ENCODE measurements at places on chromosomes 12 and 14. TPM values are rescaled to one million over a fixed set of nuclear protein-coding genes. Genes with fewer than 3 reads are reported as not detected.

DNA sequence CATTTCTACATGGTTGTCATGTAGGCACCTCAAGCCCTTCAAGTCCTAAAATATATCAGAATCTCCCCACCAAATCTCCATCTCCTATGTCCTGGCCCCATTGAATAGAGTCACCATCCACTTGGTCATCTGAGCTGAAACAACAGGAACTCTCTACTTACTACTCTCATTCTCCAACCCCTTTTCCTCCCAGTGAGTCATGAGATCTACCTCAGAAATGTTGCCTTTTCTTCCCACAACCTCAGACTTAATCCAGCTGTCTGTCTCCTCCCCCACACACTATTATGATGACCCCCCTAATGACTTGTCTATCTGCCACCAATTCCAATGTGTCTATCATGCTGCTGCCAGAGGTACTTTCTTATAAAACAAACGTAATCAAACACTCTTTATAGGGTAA is 72.3 kb upstream of the TMEM263 start:
- H3K36me3 ChIP-seq: peaks cover 63% of the 10 kb centered on the region
- no peak for DNase-seq
- no peaks in the 10 kb centered on the region for H3K4me1 ChIP-seq
- H3K4me3 ChIP-seq: no peak overlapping the region

- peaks cover 77% of the 10 kb centered on the region for H3K4me1 ChIP-seq
- DNase-seq: no peak
- H3K36me3 ChIP-seq: no peaks in the 10 kb centered on the region
- peak overlapping the region; percentile 64 for H3K27ac ChIP-seq
- no peak overlapping the region for H3K4me3 ChIP-seq
Measured at GRCh38 chr14:50225067-50225973, 6.1 kb downstream of the SOS2 start.

DNA sequence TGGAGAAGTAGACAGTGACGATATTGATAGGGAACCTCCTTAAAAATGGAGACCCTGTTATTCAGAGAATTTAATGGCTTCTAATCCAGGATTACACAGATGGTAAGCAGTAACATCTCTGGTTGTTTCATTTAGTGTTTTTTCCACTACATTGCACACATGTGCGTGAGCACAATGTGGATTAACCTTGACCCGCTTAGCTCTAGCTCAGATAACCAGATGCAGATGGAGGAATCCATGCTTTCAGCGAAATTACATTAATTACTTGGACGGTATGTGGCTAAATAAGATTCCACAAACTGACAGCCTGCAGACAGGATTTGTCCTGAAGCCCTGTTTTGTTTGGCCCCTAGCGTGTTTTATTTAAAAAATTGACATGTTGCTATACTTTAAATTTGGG is 378.4 kb downstream of the CCDC91 start:
- H3K4me3 ChIP-seq: no peak overlapping the region
- no peaks in the 10 kb centered on the region for H3K36me3 ChIP-seq
- no peak overlapping the region for H3K27ac ChIP-seq

DNA sequence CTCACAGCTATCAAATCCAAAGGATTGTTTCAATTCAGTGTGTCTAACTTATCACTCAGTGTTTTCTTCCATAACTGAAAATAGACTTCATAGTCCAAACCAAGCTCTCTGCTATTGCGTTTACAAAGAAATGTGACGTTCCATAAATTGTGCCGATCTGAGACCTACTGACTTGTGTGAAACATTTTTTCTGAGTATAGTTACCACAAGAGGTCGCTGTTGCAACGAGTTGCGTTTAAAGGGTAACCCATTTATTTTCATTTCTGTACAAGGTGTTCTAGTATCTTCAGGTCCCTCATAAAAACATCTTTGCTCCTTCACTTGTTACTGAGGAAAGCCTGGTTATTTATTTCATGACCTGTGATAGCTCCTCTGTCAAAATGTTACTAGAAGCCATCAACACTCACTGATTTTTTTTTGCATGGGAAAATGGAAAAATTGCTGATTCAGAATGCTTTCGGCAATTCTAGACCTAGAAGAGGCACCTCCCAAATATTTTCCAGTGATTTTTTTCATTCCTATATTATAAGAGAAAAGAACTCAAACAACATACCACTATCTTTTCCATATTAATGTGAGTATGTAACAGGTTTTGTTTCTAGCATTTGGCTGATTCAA is 60.9 kb upstream of the OR4E1 start:
- H3K36me3 ChIP-seq: no peaks in the 10 kb centered on the region
- no peaks in the 10 kb centered on the region for H3K4me1 ChIP-seq
- no peaks in the 10 kb centered on the region for H3K27me3 ChIP-seq
- H3K27ac ChIP-seq: no peak overlapping the region
- H3K4me3 ChIP-seq: no peak overlapping the region

GRCh38 chr14:97517566-97518234 is 720.5 kb downstream of the VRK1 start:
- no peaks in the 10 kb centered on the region for H3K27me3 ChIP-seq
- H3K4me1 ChIP-seq: no peaks in the 10 kb centered on the region

GRCh38 chr12:52205612-52206303 is 13.9 kb upstream of the KRT80 start:
- H3K36me3 ChIP-seq: no peaks in the 10 kb centered on the region
- H3K4me3 ChIP-seq: no peak overlapping the region
- no peak overlapping the region for H3K27ac ChIP-seq
- no peak for DNase-seq
- H3K4me1 ChIP-seq: peaks cover 5% of the 10 kb centered on the region
- H3K27me3 ChIP-seq: peaks cover 1% of the 10 kb centered on the region

DNA sequence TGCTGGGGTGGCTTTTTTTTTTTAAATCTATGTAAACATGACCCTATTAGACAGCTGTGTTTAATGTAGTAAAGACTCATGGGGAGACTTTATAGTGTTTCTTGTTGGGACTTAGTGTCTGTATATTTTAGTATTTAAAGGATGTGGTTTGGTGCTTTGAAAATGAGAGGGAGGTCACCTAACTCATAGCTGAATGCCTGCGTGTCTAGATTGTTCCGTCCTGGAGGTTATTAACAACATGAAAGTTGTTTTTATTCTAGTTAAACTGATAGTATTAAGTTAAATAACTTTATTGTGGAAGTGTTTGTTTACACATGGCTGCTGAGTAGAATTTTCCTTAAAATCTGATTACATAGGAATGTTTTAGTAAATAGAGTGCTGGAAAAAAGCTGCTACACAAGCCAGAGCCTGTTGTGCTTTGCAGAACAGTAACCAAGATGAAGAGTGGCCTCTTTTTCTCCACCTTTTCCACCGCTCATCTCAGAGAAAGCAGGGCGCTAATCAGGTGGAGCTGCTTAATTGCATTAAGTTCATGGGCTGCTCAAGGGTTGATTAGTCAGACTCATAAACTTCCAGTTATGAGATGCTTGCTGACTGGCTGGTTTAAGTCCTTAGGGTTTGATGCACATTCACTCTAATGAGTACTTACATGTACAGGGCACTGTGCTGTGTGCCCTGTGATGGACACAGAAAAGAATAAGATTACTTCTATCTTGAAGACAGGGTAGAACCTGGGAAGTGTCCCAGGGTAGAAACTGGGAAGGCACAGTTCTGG is 62.7 kb downstream of the FBXO34 start:
- no peaks in the 10 kb centered on the region for H3K36me3 ChIP-seq
- no peak overlapping the region for H3K4me3 ChIP-seq
- no peak for DNase-seq
- H3K27me3 ChIP-seq: no peaks in the 10 kb centered on the region
- no peak overlapping the region for H3K27ac ChIP-seq

DNA sequence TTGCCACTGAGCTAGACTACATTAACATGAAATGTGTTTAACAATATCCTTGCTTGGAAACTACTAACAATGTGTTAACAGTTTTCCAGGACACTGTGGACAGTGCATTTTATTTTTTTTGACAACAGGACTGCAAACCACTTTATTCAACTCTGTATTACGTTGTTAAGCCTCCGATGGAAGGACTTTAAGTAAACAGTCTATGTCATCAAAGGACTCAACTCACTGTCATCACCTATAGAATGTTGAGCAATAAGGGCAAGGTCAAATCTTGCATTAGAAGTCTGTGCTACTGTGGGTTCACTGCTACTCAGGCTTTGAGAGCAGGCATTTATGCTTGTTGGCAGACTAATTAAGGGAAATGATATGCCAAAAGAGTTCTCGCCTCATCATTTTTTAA is 483.7 kb downstream of the FLRT2 start:
- no peaks in the 10 kb centered on the region for H3K36me3 ChIP-seq
- no peak for DNase-seq

GRCh38 chr12:7035463-7035862 is 17.2 kb upstream of the LPCAT3 start:
- H3K27me3 ChIP-seq: no peaks in the 10 kb centered on the region
- no peak overlapping the region for H3K27ac ChIP-seq
- no peaks in the 10 kb centered on the region for H3K4me1 ChIP-seq
- no peak for DNase-seq
- no peak overlapping the region for H3K4me3 ChIP-seq

DNA sequence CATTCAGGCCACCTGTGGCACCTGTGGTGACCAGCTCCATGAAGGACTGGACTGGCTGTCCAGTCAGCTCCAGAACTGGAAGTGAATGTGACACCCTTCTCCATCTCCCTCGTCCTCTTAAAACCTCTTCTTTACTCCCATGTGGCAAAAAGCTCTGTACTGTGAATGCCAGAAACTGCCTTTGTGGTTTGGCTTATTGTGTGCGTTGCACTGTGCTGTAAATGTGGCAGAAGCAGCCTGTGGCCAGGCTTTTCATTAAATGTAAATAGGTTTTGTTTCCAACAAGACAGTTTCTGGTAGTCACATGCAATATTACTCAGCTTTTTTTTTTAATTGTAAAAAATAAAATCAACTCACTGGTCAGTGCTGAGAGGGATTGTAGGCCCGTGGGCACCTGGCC is 453.7 kb downstream of the ATP23 start:
- no peaks in the 10 kb centered on the region for H3K27me3 ChIP-seq
- H3K36me3 ChIP-seq: no peaks in the 10 kb centered on the region
- no peaks in the 10 kb centered on the region for H3K4me1 ChIP-seq
- H3K27ac ChIP-seq: no peak overlapping the region

GRCh38 chr12:90304231-90304630 is 595.6 kb upstream of the ATP2B1 start:
- DNase-seq: no peak
- no peaks in the 10 kb centered on the region for H3K4me1 ChIP-seq
- peaks cover 1% of the 10 kb centered on the region for H3K27me3 ChIP-seq
- no peak overlapping the region for H3K27ac ChIP-seq
- H3K4me3 ChIP-seq: no peak overlapping the region
- no peaks in the 10 kb centered on the region for H3K36me3 ChIP-seq

- no peaks in the 10 kb centered on the region for H3K27me3 ChIP-seq
- DNase-seq: no peak
- H3K4me3 ChIP-seq: no peak overlapping the region
- H3K36me3 ChIP-seq: no peaks in the 10 kb centered on the region
Measured at GRCh38 chr14:66746316-66747006, 238.5 kb downstream of the GPHN start.

- no peak for DNase-seq
- H3K4me1 ChIP-seq: peaks cover 12% of the 10 kb centered on the region
- no peak overlapping the region for H3K4me3 ChIP-seq
- H3K27ac ChIP-seq: no peak overlapping the region
- H3K36me3 ChIP-seq: peaks cover 25% of the 10 kb centered on the region
Measured at GRCh38 chr14:74669846-74670245, 43.0 kb downstream of the AREL1 start.

DNA sequence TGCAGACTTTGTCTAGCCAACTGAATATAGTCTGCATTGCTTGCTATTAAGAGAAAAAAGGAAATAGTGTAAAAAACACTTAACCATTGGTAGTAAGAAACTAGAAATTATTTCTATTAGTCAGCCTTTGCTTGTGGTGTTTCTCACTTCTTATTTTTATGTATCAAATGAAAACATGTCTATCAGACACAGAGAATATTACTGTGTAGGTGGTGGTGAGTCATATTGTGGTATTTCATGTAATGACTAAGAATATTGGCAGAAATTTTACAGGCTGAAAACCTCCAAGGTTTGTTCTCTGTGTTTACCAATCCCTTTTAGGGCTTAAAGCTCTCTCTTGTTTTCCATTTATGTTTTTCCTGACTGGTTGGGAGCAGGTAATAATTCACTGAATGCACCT is 87.2 kb downstream of the DAAM1 start:
- peaks cover 17% of the 10 kb centered on the region for H3K4me1 ChIP-seq
- DNase-seq: no peak
- no peak overlapping the region for H3K27ac ChIP-seq
- no peaks in the 10 kb centered on the region for H3K27me3 ChIP-seq
- H3K36me3 ChIP-seq: no peaks in the 10 kb centered on the region

DNA sequence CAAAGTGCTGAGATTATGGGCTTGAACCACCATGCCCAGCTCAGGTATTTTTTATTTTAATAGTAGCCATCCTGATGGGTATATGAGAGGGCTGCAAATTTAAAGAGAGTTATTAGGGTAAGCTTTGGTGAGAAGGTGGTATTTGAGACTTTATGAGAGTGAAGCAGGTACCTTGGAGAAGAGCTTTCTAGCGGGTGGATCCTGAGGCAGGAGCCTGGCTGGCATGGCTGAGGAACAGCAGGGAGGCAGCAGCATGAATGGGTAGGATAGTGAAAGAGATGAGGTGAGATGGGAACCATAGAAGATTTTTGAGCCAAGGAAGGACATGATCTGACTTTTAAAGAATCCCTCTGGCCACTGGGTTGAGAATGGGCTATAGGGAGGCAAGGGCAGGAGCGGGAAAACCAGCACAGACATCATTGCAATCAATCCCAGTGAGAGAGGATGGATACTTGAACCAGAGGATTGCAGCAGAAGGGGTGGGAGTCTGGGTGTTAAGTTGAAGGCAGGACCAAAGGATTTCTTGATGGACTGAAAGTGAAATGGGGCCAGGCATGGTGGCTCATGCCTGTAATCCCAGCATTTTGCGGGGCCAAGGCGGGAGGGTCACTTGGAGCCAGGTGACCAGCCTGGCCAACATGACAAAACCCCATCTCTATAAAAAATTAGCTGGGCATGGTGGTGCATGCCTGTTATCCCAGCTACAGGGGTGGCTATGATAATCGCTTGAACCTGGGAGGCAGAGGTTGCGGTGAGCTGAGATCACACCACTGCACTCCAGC is 5.7 kb downstream of the SVOP start:
- DNase-seq: no peak
- no peaks in the 10 kb centered on the region for H3K36me3 ChIP-seq
- no peaks in the 10 kb centered on the region for H3K4me1 ChIP-seq
- no peak overlapping the region for H3K27ac ChIP-seq

DNA sequence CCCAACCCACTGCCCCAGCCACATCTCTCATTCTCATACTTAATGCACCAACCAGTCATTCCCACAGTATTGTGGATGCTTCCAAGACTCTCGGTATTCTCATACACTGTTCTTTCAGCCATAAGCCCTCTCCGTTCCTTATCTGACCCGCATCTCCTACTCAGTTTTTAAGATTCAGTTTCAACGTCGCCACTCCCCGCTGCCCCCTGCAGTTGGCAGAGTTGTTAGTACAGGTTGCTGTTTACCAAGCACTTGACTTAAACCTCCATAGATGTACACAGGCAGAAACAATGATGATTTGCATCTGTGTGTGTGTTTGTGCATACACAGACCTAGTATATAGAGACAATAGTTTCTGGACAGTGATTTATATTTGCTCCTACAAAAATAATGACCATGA is 40.2 kb downstream of the PAH start:
- no peak for DNase-seq
- H3K36me3 ChIP-seq: no peaks in the 10 kb centered on the region
- H3K27ac ChIP-seq: no peak overlapping the region
- H3K4me1 ChIP-seq: no peaks in the 10 kb centered on the region

The RIPK3 gene
- 1.2 TPM for total RNA-seq

The GPRC5A gene
- total RNA-seq: 0.42 TPM

The PELI2 gene
- 2.2 TPM for total RNA-seq

The PZP gene
- 0.25 TPM for total RNA-seq

The OR6J1 gene
- total RNA-seq: not detected

The B4GALNT1 gene
- total RNA-seq: 14.1 TPM

The PRB3 gene
- not detected for total RNA-seq

The DHRS4L2 gene
- total RNA-seq: 43.4 TPM

The BRI3BP gene
- 1.1 TPM for total RNA-seq

Data from psoas muscle (tissue), 8 donors.